Dermis blood vessel endothelial cell (primary cell): ENCODE measurements at places on chromosomes 16 and 17. TPM values are rescaled to one million over a fixed set of nuclear protein-coding genes. Genes with fewer than 3 reads are reported as not detected.
A peak's percentile ranks its signal among the peaks of the same experiment; 100 is the strongest.

MPP2 gene
- total RNA-seq = 0.34 and 0.84 TPM in 2 replicates

EPN3 gene
- total RNA-seq = under 0.01 TPM in 1 of 2 replicates, not detected in the other

- no peak for DNase-seq
These were observed 44.4 kb downstream of the TUBD1 start for GRCh38 chr17:59848385-59848668.

GSPT1 gene
- total RNA-seq = 70.8 and 143 TPM in 2 replicates

DNA sequence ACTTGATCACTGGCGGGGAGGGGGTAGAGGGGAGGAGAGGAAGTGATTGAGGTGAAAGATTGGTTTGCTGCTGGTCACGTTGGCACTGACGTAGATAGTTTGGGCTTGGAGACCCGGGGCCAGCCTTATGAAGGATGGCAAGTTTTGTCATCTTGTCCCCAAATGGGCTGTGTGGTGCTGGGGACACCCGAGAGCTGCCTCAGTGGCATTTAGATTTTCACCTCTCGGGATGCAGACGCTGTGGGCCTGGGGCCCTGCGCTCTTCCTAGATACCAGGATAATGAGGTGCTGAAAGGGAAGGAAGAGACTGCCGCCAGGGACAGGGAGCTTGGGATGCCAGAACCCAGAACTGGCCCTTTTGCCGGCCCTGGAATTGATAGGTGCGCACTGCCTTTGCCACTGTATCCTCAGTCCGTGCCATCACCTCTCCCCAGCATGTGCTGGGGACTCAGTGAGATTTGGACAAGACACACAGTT lies 1.4 kb upstream of the SOCS3 start:
- no peak for DNase-seq

- DNase-seq = peak; percentile 70
These were observed 14.3 kb downstream of the PIEZO1 start for GRCh38 chr16:88770461-88771293.

GRCh38 chr16:57530522-57531252 lies 5.7 kb downstream of the CCDC102A start:
- no peak for DNase-seq

GRCh38 chr16:66581246-66581952 lies 2.1 kb downstream of the CMTM2 start:
- DNase-seq = peak; percentile 20

- DNase-seq = no peak
These were observed 11.9 kb upstream of the GLIS2 start for GRCh38 chr16:4303973-4304372.

DNA sequence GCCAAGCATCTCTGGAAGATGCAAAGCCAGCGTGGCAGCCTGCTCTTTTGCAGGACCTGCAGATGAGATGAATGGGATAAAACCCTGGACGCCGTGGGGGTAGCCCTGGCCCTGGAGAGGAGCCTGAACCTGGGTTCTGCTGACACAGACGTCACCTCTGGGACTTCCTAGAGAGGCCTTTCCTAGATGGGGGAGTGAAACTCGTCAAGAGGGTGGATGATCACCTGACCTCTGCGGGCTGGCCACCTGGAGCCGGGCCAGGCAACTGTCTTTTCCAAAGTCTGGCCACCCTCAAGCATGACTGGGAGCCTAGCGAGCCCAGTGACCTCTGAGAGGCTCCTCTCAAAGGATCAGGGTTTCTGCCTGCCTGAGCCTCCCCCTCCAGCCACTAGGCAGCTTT lies 529.0 kb downstream of the KCNJ18 start:
- DNase-seq = no peak

DNA sequence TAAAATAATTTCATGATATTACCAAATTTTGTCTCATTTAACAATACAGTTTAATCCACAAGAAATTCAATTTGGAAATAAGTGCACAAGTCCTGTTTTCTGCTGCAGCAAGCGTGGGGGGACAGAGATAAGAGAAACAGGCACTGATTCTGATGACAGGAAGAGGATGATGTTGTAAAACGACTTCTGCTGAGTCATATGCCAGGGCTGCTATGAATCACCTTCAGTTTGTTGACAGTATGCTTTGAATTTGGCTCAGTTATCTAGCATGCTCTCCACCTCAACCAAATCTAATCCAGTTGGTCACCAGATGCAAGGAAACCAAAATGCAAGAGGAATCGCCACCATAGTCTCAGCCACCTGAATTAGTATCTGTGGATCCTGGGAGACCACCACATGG lies 244.1 kb upstream of the MON1B start:
- no peak for DNase-seq

DNA sequence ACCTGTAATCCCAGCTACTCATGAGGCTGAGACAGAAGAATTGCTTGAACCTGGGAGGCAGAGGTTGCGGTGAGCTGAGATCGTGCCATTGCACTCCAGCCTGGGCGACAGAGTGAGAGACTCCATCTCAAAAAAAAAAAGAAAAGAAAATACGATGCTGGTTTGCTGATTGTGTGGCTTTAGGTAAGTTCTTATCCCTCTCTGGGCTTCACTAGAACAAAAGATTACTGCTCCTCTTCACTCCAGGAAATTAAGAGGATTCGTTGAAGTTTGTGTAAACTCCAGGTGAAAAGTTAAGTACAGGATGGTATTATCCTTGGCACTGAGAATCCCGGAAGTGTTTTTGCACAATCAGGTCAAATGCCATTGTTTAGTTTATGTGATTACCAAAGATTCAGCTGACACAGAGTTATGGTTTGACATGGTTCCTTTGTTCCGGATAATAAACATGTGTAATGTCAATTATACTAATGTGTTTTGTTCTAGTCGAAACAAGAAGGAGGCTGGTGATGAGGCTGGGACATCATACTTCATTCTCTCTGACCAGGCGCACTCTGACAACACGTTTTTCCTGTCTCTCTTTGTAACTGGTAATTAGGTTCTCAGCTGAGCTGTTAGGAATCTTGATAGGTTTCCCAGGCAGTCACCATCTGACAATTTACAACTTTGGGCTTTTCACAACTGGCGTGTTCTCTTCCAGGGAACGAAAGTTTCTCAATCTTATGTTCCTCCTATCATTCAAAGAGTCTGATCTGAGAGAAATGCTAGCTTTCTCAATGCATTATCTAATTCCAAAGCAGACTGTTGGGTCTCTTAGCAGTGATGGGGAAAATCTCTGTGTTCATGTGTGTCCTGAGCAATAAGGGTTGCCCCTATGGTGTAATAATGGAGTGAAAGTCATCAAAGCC lies 10.8 kb upstream of the TAOK1 start:
- peak; percentile 59 for DNase-seq

- no peak for DNase-seq
These were observed 53.9 kb downstream of the AIPL1 start for GRCh38 chr17:6380915-6381438.

DNA sequence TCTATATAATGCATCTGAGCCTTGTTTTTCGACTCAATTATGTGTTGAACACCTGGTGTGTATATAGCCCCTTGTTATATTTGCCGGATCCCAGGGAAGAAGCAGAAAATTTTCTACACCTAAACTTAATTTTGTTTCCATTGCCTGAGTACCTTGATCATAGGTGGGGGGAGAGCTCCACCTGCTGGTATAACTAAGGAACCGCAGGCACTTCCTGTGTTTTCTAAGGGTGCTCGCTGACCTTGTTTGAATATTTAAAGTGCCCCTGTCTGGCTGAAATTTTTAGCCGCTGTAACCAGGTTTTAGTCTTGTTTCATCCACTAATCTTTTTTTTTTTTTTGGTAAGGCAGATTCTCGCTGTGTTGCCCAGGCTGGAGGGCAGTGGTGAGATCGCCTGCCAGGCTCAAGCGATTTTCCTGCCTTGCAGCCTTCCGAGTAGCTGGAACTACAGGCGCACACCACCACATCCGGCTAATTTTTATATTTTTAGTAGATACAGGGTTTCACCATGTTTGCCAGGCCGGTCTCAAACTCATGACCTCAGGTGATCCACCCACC lies 6.5 kb upstream of the NUBP1 start:
- DNase-seq = peak; percentile 76
